NCI-H524 treated with DMSO at 0.1 percent for 48 hours (cell line): ENCODE measurements at places on chromosomes 7 and 10.

- DNase-seq = no peak
Measured at GRCh38 chr10:110993024-110993693, 73.8 kb downstream of the SHOC2 start.

DNA sequence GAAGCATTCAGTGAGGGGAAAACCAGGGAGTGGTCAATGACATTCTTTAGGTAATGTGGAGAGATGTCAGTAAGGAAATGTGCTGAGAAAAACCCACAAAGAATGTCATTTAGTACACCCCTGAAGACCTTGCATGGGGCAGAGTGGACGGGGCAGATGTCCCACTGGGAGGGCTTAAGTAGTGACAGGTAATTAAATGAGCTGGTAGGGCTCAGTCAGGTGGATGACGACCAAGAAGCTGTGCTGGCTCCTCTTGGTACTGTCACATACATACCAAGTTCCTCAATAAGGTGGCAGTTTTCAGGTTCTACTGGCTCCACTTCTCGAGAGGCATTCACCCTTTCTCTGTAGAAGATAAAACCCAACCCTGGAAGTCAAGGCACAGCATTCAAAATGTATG lies 1.8 kb downstream of the PON3 start:
- DNase-seq = no peak

DNA sequence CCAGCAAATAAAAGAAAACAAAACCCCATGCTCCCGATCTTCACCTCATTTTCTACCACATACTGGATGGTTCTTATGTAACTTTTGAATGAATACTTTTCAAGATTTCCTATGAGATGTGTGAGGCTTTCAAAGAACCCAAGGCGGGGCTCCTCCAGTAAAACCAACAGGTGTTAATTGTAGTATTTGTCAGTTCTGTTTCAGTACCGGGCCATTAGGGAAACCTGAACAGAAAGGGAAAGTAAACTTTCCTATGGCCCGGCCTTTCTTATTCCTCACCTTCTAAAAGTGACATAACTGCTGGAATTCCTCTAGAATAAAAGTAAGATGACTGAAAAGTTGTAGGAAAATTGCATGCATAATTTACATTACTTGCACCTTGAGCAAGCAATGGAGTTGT lies 672.9 kb downstream of the MAGI2 start:
- DNase-seq = no peak

DNA sequence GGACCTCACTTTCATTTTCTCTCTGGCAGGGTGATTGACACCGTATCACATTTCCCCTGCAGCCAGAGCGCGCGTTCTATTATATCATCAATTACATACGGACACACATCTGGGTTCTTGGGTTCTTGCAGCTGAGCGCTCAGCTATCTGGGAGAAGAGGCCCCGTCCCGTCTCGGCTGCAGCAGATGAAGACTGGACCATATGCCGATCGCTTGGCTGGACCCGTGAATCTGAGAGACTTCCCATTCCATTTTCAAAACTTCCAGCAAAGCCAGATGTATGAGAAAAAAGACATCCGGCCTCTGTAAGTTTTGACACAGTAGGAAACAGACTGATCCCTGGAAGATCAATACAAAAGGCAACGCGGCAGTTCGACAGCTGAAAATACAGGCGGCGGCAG lies 99.8 kb downstream of the JCAD start:
- no peak for DNase-seq

GRCh38 chr7:22771194-22771871 lies 44.3 kb downstream of the IL6 start:
- no peak for DNase-seq

GRCh38 chr7:133763076-133763640 lies 364.0 kb upstream of the LRGUK start:
- DNase-seq = no peak

GRCh38 chr10:119675483-119676170 lies 24.4 kb downstream of the BAG3 start:
- no peak for DNase-seq

GRCh38 chr7:2964208-2964607 lies 79.5 kb downstream of the CARD11 start:
- DNase-seq = no peak

GRCh38 chr7:5519515-5519928 lies 95.9 kb upstream of the TNRC18 start:
- no peak for DNase-seq

GRCh38 chr7:28779954-28780353 lies 178.2 kb downstream of the TRIL start:
- DNase-seq = no peak

- no peak for DNase-seq
Measured at GRCh38 chr7:16091701-16092310, 329.5 kb downstream of the CRPPA start.

GRCh38 chr7:121006711-121007315 lies 18.3 kb downstream of the CPED1 start:
- DNase-seq = no peak

GRCh38 chr7:137129025-137129424 lies 214.5 kb downstream of the PTN start:
- no peak for DNase-seq

DNA sequence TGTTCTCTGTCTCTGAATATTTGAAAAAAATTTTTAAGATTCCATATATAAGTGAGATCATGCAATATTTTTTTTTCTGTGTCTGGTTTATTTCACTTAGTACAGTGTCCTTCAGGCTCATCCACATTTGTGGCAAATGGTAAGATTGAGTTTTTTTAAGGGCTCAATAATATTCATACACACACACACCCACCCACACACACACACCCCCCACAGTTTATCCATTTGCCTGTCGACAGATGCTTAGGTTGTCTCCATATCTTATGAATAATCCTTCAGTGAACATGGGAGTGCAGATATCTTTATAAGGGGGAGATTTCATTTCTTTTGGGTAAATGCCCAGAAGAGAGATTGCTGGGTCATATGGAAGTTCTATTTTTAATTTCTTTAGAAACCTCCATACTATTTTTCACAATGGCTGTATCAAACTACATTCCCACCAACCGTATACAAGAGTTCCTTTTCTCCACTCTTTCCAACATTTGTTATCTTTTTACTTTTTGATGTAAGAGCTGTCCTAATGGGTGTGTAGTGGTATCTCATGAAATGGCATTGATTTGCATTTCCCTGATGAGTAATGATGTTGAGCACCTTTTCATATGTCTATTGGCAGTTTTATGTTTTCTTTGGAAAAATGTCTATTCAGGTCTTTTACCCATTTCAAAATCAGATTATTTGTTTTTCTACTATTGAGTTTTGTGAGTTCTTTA lies 35.0 kb downstream of the AUTS2 start:
- peak; percentile 23 for DNase-seq

DNA sequence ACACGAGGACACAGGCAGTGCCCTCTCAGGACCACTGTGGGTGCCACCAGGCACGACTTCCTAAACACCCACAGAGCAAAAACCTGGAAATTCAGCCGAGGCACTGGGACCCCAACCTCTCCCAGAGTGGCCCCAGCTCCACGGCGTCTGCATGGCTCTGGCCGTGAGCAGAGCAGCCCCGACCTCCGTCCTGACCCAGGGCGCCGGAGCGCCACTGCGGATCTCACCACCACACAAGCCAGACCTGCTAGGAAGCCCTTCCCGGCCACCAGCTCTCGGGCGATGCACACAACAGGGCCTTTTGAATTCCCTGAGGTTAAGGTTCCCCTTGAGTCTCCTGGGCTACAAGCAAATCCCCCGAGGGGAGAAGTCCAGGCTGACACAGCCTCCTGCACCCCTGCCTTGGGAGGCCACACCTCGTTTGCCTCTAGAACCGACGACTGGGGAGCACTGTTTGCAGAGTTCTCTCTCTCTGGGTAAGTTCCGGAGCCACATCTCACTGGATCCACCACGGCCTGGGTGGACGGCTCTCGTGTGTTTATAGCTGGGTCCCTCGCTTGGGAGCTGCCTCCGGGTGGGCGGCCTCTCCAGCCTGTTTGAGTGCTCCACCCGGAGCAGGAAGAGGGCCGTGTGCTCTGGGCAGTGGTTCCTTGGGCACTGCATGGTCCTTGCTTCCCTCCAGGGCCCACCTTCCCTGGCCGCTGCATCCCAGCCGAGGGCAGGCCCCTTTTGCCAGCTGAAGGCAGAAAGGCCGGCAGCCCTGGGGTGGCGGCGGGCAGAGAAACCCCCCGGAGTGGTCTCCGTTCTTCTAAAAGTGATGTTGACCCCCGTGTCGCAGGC lies 15.5 kb upstream of the PSMG3 start:
- no peak for DNase-seq

GRCh38 chr10:52778511-52779392 lies 6.2 kb upstream of the MBL2 start:
- DNase-seq = no peak

DNA sequence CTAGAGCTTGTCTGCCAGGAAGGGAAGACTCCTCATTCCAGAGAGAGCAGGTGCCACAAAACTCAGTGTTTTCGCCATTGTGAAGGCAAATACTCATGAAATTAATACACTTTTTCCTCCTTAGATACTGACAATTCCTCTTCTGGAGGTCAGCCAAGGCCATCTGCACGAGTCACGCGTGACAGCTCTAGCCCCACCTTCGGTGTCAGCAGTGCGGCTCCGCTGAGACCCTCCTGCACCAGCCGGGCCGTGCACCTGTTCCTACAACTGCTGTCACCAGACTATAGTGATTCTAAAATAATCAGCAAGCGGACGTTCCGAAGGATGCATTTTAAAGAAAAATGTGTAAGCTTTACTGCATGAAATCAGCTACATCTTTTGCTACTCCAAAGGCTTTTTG lies 127.7 kb downstream of the DIP2C start:
- DNase-seq = no peak

DNA sequence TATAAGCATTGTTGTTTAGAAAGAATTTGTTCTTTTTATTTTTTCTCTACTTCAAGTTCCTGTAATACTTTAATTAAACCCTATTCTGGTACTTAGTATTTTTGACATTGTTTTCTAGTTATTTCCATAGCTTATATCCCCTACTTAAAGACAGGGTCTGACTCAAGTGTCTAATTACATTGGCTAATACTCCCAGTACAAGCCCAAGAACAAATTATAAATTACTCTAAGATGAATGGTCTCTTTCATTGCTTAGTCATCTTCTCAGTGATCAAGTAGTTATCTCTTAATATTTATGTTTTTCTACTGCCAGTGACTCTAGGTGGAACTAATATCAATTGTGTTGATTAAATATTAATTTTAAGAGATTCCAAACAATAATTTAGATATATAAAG lies 21.6 kb downstream of the AHR start:
- DNase-seq = no peak

GRCh38 chr7:481219-481930 lies 38.3 kb downstream of the PDGFA start:
- DNase-seq = no peak

DNA sequence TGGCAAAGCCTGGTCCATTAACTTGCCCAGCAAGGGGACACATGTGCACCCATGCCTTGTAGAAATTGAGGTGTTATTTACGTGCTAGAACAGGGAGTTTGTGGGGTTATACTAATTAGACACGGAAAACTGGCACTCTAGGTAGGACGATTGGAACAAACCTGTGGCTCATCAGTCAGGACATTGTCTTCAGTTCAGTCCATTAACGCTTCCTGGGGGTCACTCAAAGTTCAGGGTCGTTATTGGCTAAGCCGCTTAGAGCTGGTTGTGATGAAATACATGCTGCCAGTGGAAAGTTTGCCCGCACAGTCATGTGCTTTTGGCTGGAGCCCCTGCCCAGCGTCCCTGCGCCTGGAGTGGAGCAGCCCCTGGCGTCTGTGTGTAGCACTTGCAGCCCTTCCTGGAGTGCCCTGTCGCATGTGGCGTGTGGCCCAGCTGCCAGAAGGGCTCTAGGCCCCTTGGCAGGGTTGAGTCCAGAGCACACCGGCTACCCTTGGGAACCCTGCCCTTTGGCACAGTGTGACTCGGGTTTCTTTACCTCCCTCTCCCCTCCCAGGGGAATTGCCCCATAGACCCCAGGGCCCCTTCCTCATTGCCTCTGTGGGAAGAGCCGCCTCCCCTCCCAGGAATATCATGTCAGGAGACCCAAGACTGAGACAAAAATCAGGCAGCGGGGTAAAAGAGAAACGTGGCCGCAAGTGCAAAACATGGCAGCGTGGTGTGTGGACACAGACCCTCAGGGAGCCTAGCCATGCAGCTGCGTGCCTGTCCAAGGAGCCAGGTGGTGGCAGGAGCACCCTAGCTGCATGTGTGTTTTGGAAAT lies 9.8 kb downstream of the ZNF775 start:
- peak; percentile 67 for DNase-seq

DNA sequence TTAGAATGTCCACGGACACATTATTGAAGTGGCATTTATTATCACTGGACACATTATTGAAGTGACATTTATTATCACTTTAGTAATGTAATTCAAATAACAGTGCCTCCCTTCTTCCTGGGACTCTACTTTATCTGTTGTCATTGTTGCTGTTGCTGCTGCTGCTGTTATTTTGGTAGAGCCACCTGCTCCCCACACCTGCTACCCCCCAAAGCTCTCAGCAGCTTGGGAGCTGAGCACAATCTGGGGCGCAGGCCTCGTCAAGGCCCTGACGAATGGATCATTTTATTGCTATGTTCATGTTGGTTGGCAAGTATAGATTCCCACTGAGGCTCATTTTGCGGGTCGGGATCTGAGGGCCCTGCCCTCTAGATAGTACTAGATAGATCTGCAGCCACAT lies 24.8 kb downstream of the FIGNL1 start:
- DNase-seq = no peak

GRCh38 chr10:89235073-89235798 lies 16.3 kb downstream of the LIPA start:
- DNase-seq = no peak

DNA sequence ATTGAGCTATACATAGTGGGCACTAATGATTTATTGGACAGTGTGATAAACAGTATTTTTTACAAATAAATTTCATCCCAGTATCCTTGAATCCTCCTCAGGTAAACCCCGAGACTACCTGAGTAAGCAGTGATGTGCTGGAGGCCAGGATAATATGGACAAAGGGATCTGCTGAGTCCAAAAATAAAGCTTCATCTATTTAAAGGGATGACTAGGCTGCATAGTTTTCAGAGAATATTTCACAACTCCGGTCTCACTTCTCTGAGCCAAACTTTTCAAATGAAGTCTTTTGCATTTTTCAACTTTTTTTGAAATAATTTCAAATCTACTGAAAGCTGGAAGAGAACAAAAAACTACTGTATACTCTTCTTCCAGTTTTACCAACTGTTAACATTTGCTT lies 2.5 kb downstream of the ACTR3B start:
- no peak for DNase-seq

DNA sequence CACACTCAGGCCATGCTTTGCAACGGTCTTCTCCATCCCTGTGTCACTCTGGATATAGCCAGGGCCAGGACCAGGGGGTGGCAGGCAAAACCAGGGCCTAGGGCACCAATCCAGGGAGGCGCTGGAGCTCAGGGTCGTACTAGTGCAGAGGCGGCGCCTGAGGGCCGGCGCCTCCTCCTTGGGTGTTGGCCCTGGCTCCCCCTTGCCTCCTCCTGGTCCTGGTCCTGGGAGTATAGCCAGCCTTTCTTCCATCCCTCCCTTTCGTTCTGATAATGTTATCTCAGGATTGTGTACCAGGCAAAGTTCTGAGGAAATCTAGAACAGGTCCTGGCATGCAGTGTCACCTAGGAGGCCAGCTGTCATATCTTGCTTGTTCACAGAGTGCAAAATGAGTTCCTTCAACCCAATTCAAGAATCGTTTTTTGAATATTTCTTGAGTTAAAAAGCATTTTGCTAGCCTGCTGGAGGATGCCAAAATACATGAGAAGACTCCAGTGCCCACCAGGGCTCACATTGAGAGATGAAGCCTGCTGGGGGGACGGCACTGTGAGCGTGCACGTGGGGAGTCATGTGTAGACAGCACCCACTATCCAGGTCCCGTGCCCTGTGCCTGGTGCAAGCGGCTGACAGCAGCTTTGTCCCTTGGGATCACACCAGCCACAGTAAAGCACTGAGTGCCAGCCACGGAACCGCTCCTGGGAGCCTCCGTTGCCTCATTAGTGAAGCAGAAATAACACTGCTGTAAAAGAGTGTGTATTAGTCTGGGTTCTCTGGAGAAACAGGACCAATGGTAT lies 106.9 kb upstream of the C7orf33 start:
- DNase-seq = no peak
